Natural killer cell (primary cell): ENCODE measurements at places on chromosomes 2 and 18.

- DNase-seq: no peak
Measured at GRCh38 chr18:31555971-31556747, 35.5 kb upstream of the TTR start.

DNA sequence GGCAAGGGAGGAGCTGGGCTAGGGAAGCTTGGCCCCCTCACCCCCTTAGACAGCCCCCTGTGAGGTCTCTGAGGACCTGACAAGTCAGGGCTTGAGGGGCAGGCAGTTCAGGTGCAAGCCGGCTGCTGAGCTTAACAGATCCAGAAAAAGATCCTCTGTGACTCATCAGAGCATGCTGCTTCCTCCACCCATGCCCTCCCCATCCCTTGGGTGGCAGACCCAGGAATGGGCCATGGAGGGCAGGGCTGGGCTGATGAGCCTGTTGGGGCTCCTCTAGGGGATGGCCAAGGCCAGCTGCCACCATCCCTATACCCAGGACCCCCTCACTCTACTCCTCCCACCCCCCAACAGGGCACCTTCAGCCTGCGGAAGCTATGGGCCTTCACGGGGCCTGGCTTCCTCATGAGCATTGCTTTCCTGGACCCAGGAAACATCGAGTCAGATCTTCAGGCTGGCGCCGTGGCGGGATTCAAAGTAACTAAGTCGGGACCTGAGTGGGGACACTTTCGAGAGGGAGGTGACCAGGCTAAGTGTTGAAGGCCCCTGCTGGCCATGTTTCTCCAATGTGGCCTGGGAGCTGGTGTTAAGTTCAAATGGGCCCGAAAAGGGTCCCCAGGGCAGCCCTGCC, 1.9 kb downstream of the SLC11A1 start:
- DNase-seq: no peak

DNA sequence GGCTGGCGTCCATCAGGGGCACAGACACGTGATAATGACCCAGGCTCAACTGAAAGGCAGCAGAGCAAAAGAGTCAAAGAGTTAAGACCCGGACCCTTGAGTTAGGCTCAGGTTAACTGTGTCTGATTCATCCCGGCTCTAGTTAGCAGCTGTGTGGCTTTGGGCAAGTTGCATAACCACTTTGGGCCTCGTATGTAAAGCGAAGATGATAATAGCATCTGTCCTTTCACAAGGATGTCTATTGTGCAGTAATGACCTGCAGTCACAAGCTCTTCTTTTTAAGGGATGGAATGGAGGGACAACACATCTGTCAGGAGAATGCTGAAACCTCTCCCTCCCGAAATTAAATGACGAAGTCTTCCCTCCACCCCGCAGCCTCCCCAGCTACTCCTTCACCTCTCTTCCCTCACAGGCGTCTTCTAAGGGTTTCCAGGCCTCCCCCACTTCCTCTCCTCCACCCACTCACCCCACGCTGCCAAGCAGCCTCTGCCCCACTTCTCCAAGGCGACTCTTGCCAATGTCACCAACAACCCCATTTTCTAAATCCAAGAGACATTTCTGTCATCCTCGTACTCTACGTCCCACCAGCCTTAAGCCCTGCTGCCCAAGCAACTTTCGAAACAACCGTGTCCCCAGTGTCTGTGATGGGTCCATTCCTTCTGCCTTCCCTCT, 135.1 kb upstream of the ID2 start:
- DNase-seq: no peak

- DNase-seq: no peak
Measured at GRCh38 chr18:9709304-9709877, 1.3 kb downstream of the RAB31 start.

DNA sequence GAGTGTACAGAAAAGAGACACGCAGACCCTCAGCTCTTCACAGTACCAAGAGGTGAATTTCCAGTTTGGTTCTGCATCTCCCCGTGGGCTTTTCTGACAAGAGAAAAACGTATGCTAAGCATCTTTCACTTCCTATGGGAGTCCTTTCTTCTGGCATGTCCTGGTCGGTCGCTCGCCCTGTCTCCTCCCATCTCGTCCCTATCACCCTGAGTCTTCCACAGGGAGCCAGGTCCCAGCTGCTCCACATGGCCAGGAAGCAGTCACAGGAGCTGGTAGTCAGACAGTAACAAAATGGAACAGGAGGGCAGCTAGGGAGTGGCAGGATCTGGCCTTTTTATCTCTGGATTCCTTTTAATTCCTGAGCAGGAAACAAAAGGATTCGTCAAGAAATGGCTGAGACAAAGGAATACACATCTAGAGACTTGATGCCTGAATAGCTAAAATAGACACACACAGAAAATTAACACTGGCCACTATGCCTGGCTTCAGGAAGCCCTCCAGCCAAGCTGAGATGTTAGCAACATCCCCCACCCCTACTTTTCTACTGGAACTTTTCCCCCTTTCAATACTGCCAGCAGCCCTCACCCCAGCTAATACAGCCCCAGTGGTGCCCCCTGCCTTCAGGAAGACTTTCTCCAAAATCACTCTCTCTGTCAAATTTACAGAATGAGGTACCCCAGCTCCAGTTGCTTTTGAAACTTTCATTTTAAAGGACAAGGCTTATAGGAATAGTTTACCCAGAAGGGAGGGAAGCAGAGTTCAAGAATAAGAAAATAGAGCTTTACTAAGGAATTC, 136.1 kb downstream of the DNER start:
- no peak for DNase-seq

GRCh38 chr18:49486606-49486952, 455 bp downstream of the C18orf32 start:
- DNase-seq: no peak

GRCh38 chr2:96895032-96895745, 25.3 kb upstream of the SEMA4C start:
- no peak for DNase-seq

- DNase-seq: no peak
Measured at GRCh38 chr2:88530081-88530480, 77.6 kb upstream of the FOXI3 start.

- DNase-seq: no peak
Measured at GRCh38 chr2:207847807-207848544, 78.3 kb upstream of the FZD5 start.

- no peak for DNase-seq
Measured at GRCh38 chr2:102059151-102059550, 67.4 kb downstream of the IL1R2 start.

GRCh38 chr2:217279140-217279539, 419.3 kb upstream of the TNP1 start:
- DNase-seq: no peak

DNA sequence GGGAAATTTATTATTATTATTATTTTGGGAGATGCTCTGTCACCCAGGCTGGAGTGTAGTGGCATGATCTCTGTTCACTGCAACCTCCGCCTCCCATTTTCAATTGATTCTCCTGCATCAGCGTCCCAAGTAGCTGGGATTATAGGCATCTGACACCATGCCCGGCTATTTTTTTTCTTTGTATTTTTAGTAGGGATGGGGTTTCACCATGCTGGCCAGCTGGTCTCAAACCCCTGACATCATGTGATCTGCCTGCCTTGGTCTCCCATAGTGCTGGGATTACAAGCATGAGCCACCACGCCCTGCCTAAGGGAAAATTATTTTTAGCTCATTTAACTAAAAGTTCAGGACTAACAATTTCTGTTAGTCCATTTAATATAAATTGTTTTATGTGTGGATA, 109.2 kb upstream of the SESTD1 start:
- DNase-seq: no peak

DNA sequence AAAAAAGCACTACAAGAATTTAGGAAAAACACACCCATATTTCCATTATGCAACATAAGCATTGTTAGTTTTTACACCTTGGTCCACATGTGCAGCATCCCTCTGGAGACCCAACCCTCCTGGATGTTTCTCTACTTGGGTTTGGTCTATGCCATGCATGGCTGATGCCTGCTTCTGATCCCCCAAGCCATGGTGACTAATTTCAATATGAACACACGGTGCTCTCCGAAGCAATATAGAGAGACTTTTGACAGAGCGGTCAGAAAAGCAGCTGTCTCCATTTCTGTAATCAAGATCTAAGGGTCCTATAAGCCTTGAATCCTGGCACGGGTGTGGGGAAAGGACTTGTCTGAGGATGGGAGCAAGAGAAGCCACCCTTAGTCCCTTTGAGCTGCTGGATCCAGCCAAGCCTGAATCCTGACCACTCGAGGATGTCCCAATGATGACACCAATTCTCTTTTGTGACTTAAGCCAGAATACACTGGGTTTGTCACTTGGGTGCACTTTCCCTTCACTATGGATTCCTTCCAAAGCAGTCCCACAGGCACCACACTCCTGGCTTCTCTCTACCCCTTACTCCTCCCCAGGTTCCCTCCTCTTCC, 91.5 kb downstream of the ACTR2 start:
- DNase-seq: no peak

GRCh38 chr2:226652369-226652768, 147.3 kb downstream of the IRS1 start:
- no peak for DNase-seq

GRCh38 chr2:135212757-135213156, 160.7 kb downstream of the RAB3GAP1 start:
- no peak for DNase-seq

DNA sequence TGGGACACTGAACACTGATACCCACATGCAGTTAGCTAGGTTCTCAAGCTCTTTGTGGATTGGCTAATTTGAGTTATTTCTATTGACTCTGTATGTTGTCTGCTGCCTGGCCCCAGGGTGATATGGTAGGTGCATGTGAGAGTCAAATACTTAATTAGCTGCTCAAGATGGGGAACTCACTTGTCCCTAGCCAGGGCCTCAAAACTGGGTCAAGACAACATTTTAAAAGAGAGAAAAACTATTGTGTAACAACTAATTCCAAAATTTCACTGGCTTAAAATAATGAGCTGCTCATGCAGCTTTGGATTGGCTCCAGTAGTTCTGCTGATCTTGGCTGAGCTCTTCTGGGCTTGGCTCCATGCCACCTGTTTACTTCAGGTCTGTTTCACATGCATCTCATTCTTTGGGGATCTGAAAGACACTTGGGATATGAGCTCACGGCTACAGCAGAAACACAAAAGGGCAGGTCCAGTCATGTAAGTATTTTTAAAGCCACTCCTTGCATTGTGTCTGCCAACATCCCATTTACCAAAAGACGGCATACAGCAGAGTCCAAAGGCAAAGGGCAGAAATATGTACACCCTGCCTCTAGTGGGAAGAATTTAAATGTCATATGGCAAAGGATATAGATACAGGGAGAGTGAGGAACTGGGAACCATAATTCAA, 716.8 kb downstream of the SUCLG1 start:
- no peak for DNase-seq

GRCh38 chr2:71929482-71929772, 218.2 kb downstream of the CYP26B1 start:
- no peak for DNase-seq

DNA sequence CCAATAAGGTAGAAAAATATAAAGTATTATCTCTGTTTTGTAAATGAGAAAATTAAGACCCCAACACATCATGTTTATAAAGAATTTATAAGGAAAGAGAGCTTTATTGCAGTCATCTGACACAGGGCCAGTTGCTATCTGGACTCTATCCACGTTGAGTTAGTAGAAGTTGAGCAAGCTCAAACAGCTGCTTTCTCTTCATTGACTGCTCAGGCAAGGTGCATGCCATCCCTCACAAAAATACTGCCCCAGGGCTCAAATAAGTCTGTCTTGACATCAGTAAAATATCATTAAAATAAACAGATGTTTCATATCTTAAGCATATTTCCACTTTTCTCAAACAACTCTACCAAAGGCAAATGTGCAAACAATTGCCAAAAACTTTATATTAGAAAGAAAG, 14.8 kb downstream of the COL5A2 start:
- no peak for DNase-seq

DNA sequence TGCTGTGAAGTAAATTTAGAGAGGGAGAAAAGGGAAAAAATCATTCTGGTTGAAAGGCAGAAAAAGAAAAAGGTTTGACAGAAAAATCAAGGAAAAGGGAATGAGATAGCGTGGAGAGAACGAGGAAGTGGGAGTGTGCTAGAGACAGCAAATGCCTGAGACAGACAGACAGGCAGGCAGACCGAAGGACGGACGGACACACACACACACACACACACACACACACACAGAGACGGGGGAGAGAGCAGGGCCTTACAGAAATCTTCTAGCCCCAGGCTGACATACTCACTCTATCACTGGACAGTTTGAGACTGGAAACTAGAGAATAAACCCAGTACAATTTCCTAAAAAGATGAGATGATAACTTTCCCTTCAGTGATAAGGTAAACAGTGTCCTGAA, 238.4 kb downstream of the ZNF521 start:
- no peak for DNase-seq

DNA sequence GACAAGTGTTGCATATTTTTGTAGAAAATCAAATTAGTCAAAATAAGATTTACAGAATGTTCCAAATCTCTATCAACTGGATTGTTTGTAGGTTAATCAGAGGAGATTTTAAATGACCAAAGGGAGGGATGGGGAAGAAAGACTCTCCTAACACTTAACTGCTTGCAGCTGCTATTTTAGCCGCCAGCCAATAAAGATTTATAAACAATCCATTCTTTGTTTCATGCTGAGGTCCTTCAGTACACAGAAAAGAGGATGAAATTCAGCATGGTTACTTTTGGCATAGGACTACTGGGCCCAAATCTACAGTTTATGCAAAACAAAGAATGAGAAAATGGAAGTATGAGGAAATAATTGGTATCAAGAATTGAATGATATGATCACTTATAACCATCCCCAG, 86.4 kb upstream of the FN1 start:
- no peak for DNase-seq

- DNase-seq: no peak
Measured at GRCh38 chr2:227310756-227311110, 14.3 kb upstream of the MFF start.

- no peak for DNase-seq
Measured at GRCh38 chr18:49050452-49050851, 99.7 kb upstream of the SMAD7 start.

- DNase-seq: no peak
Measured at GRCh38 chr2:44833171-44834069, 108.1 kb upstream of the SIX3 start.

DNA sequence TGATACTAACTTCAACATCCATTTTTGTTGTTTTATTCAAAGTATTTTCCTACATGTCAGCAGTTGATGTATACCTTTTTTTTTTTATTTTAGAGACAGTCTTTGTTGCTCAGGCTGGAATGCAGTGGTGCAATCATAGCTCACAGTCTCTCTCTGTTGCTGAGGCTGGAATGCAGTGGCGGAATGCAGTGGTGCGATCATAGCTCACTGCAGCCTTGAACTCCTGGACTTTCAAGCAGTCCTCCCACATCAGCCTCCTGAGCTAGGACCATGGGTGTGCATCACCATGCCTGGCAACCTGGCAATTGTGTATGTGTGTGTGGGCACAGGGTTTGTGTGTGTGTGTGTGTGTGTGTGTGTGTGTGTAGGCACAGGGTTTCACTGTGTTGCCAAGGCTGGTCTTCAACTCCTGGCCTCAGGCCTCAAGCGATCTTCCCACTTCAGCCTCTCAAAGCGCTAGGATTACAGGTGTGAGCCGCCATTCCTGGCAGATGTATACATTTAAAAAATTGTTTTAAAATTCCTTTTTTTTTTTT, 24.8 kb downstream of the SANBR start:
- DNase-seq: no peak

- no peak for DNase-seq
Measured at GRCh38 chr2:42567364-42567763, 1.1 kb upstream of the MTA3 start.

GRCh38 chr2:117936871-117937428, 76.9 kb downstream of the CCDC93 start:
- DNase-seq: no peak
